Stimulated activated CD4-positive, alpha-beta T cell treated with anti-CD3 and anti-CD28 coated beads, Interleukin-12 subunit alpha, Interleukin-12 subunit beta, amount 100 ng/mL, for 48 hours (primary cell): ENCODE measurements at places on chromosomes 5 and 9.

- no peak for DNase-seq
These were observed 101.7 kb upstream of the PITX1 start for GRCh38 chr5:135135530-135136226.

GRCh38 chr5:145752534-145752933 lies 82.6 kb downstream of the PRELID2 start:
- no peak for DNase-seq

GRCh38 chr5:43312699-43313034 lies 545 bp downstream of the HMGCS1 start:
- no peak for DNase-seq

DNA sequence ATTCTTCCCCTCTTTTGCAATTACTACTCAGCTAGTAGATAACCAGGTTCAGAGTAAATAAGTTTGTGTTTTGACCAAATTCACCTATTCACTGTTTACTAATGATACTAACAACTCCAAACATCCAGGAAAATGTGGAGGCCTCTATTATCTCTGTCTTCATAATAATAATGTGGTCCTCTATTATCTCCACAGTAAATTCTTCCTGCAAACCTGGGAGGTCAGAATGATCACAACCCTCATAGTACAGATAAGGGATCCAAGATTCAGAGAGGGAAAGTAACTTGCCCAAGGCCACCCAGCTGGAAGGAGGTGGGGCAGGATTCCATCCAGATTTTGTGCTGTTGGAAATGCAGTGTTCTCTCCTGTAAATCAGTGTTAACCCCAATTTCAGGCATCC lies 9.6 kb upstream of the MSX2 start:
- DNase-seq = no peak

DNA sequence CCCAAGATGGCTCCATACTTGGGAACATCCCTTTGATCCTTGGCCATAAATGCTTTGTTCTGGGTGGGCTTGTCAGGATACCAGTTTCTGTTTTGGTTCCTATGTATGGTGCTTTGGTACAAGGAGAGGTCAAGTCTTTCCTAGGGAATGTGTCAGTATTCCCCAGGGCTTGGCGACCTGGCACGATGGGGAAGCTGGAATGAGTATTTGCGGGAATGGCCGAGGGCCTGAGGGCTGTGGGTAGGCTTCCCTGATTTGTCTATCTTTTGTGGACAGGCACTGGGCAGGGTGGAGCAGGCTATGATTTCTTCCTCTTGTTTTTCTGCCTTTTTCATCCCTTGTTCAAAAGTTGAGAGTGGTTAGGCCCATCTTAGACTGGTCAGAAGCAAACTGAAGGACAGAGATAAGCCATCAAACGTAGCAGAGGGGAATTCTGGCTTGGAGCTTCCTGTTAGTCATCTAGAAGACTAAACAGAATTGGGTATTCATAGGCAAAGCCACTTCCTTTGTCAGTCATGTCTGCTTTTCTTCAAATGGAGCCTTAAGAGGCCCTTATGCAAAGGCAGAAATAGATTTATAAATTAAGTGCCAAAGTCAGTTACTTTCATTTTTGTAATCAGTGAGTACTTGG lies 13.7 kb downstream of the DOCK2 start:
- no peak for DNase-seq
